ENCODE measurements at places on chromosomes 6 and 20.
A peak's percentile ranks its signal among the peaks of the same experiment; 100 is the strongest.

DNA sequence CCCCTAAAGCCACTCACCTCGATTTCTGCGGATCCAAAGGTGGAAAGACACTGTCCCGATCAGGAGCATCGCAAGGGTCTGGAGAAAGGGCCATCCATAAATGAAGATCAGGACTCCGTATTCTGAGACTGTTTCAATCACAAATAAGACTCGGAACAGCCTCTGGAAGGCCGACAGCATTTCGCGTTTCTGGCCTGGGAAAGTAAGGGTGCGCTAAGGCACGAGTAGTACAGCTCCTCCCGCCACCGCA, 44.6 kb downstream of the DPPA5 start:
- no peak for DNase-seq

- DNase-seq: no peak
Measured at GRCh38 chr20:40890635-40891034, 138.0 kb upstream of the TOP1 start.

GRCh38 chr20:37823296-37823980, 79.5 kb upstream of the VSTM2L start:
- no peak for DNase-seq

GRCh38 chr6:6436946-6437345, 116.5 kb upstream of the F13A1 start:
- DNase-seq: no peak

DNA sequence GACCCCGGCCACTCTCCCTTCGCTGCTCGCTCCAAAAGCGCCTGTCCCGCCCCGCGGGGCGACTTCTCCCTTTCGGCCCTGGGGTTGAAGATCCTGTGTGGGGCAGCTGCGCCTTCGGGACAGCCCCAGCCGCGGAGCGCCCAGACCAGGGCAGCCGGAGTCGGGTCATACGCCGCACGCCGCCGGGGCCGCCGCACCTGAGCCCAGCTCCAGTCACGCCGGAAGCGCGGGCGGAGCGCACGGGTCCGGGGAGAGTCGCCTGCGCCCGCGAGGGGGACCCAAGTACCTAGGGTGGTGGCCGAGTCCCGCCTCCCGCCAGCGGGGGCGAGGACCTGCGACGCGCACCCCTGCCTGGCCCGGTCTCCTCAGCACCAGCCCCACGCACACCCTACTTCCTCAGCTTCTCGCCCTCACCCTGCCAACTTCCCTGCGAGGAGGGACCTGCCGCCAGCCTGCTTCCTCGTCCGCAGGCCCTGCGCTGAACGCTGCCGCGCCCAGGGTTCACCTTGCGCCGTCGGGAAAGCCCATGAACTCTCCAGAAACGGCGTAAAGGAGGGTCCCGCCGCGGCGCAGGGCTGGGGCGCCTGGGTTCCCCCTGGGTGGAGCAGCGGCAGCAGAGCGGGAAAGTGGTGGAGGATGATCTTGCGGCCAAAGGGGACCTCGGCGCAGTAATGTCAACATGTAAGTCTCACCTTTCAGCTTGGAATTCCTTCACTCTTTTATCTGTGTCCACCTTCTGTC, at the start of gene ADGRG6:
TSS of gene ADGRG6 (plus strand) at position 357 of the 741 bp plus-strand sequence. CDS start at position 680, 323 bp downstream.
- DNase-seq: peak; percentile 21
